ENCODE measurements at places on chromosomes 3 and 15.

- no peak for DNase-seq
Measured at GRCh38 chr3:135148398-135149020, 353.4 kb downstream of the EPHB1 start.

GRCh38 chr15:75114327-75114726 lies 87.4 kb upstream of the C15orf39 start:
- no peak for DNase-seq

DNA sequence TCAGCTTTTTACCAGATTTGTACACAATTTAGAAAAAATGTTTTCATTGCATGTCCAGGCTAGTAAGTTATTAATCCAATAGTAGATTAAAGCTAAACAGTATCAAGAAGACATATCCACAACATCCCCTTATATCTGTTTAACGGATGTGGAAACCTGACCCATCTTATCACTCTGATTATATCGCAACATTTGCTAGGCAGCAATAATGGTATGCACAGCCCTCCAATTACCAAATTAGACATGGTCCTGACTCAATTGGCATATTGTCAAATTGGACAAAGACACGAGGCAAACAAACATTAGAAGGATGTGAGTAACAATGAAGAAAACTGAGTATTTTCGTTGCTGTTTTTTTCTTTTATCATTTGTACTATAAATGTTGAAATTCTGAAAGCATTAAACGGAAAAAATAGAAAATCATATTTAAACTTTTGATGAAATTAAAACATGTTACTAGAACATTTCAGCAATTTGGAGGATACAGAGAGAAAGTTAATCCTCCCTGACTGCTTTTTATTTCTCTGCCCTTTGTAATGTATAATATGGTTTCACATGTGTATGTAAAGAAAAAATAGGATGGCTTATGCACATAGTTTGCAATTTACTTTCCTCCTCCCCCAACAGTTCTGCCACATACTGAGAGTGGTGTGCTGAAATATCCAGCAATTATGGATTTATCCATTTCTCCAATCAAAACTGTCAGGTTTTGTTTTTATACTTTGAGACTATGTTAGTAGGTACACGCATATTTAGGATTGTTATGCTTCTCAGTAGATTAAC lies 633.7 kb downstream of the ZIC1 start:
- no peak for DNase-seq

- peak; percentile 63 for DNase-seq
Measured at GRCh38 chr3:70853161-70853944, 540.9 kb upstream of the MDFIC2 start.

DNA sequence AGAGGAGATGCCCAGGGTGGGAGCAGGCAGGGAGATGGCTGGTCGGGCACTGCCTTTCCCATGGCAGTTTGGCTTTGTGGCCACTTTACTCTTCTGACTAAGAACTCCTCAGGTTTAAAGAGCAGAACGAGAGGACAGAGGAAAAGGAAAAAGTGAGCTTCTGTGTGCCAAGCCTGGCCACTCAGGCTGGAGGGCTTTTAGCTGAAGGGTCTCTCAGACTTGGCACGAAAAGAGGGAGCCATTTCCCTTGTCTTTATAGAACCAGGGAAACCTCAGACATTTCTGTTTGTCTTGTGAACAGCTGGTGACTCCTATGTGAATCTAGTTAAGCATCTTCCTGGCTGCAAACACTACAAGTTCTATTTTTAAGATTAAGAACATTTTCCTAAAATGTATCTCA lies 23.3 kb upstream of the PSMD6 start:
- no peak for DNase-seq

DNA sequence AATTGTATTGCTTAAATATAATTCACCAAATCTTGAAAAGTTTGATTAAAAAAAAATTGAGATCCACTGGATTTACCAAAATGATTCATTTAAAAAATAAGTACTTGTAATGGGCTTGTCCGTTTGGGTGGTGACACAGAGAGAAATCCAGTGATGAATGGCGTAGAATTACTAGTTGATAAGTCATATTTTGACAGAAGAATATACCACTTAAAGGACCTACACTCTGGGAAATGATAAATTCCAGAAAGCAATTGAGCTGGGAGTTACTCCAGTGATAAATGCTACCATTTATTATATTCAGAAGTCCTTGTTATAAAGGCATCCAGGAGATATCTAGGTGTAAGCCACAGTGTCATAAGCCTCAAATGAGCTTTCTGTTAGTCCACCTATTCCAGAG lies 141.8 kb upstream of the CFAP20DC start:
- no peak for DNase-seq

- no peak for DNase-seq
Measured at GRCh38 chr15:67232591-67232990, 21.9 kb downstream of the AAGAB start.

- no peak for DNase-seq
Measured at GRCh38 chr15:45943240-45943639, 308.4 kb downstream of the SQOR start.

DNA sequence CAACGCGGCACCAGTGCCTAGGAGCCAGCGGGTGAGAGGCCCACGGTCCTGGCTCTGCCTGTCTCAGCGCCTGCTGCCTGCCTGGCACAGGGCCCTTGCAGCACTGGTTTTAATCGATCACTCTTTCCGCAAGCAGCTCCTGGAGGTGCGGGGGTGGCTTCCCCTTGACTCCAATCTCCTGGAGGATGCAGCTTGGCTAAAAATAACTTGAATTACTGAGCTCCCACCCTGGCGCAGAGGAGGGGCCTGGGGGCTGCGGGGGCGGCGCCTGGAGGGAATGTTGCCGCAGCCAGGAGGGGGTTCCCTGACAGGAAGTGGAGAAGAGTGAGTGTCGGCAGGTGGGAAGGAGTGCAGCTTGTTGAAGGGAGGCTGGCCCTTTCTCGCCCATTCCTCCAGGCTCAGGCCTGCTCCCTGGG lies 9.9 kb upstream of the RPL29 start:
- DNase-seq = peak; percentile 28
